ENCODE measurements at places on chromosomes 5 and 9.

DNA sequence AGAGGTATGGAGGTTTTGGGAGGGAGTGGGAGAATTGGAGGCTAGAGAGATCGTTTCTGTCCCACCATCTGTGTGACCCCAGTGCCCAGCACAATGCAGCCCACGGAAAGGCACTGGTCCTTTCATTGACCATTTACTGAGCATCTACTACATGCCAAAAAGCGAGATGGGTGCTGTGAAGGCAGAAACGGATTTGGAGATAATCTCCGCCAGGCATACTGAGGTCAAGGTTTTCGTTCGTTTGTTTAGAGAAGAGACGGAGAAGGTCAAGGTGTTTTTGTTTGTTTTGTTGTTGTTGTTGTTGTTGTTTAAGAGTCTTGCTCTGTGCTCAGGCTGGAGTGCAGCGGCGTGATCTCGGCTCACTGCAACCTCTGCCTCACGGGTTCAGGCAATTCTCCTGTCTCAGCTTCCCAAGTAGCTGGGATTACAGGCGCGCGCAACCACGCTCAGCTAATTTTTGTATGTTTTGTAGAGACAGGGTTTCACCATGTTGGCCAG, 593 bp upstream of the ZBTB43 start:
- no peak for DNase-seq

DNA sequence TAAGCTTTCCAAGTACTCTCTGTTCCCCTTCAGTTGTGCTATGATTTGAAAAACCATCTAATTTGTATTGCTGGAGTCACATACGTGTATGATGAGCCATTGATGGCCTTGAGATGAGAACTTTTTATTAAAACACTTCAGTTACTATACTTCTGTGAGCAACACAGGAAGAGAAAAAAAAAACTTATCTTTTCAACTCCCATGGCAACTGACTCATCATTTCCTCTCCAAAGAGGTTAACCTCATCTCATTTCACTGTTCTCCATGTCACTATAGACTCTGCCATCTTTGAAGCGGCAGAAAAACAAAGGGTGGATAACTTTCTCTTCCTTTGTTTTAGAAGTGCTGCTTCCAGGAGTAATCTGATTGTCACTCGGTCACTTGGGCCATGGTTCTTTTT, 104.3 kb upstream of the PCSK1 start:
- DNase-seq: no peak

DNA sequence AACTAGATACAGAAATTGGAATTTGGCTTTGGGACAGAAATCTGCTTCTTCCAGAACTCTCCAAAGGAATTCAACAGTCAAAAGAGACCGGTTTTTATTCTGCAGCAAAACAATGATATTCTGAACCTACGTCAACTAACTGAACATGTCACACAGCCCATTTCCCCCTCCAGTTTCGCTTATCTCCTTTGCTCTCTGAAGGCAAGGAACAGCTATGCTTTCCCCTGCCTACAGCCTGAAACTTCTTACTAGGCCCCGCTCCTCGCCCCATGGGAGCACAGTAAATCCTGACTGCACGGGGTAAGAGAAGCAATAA, 488 bp downstream of the SKIC3 start:
- DNase-seq: no peak

- no peak for DNase-seq
These were observed 3.6 kb upstream of the ZNF131 start for GRCh38 chr5:43117092-43117491.

GRCh38 chr9:83932011-83932410, 10.8 kb upstream of the KIF27 start:
- DNase-seq: no peak

- DNase-seq: no peak
These were observed 536 bp downstream of the SLC27A4 start for GRCh38 chr9:128340691-128341434.

GRCh38 chr5:146005723-146006122, 69.3 kb downstream of the SH3RF2 start:
- no peak for DNase-seq

DNA sequence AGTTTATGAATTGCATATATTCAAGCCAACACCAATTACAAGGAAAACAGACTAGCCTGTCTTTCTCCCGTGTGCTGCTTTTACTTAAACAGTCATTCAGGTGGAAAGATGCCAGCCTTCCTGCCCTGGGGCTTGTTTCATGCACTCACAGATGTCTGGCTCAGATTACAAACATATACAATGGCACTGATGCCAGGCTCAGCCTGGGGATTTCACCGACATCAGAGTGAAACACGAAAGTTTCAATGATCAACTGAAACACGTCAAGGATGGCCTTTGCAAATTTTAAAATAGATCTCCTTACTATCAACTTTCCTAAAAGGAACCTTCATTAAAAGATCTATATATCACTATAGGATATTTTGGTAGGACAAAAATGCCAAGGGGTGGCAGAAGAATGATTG, 1576.5 kb downstream of the EFNA5 start:
- no peak for DNase-seq

DNA sequence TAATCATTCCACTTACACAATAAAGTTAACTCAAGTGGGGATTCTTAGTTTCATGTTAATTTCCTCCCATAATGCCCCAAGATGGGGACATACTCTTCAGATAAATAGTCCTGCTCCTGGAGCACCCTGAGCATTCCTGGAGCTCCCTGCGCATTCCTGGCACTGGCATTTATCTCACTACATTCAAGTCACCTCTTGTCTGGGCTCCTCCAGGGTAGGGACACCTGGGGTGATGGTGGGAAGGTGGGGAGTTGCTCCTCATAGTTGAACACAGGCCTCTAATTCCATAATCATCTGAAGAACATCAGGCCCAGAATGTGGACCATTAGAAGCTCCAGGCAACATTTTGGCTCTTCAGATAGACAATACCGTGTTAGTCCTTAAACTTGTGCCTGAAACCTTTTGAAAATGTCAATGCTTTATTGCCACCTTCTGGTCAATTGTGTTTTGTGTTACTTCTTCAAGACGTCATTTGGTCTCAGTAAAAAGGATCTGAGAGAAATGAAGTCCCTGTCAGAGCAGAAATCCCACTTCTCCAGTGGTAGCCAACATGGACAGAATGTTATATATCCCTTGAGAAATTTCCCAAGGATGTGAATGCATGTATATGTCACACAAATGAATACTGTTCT, 14.2 kb upstream of the AGGF1 start:
- no peak for DNase-seq

GRCh38 chr5:108531367-108532128, 149.7 kb upstream of the FBXL17 start:
- DNase-seq: no peak

- DNase-seq: no peak
These were observed 184.7 kb upstream of the TRPM3 start for GRCh38 chr9:71306134-71306533.

- no peak for DNase-seq
These were observed 35.8 kb upstream of the ATP10B start for GRCh38 chr5:160887780-160888179.

GRCh38 chr9:120713257-120714087, 798 bp downstream of the MEGF9 start:
- DNase-seq: no peak

DNA sequence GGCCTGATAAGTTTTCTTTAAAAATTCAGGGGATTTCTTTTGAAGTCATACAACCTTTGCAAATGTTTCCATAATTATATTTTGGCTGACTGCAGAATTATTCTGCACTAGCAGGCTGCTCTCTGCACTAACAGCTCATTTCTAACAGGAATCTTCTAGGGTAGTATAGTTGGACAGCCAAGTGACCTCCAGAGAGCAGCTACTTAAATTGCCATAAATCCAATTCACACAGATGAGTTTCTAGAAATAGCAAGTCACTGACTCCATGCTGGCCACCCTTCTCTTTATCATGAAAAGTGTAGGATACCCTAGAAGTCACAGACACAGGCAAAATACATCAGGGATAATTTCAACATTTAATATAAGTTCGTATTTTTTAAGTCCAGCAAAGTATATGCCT, 110.9 kb upstream of the TARS1 start:
- no peak for DNase-seq

- DNase-seq: no peak
These were observed 240.9 kb downstream of the GABRB2 start for GRCh38 chr5:161305601-161306000.

DNA sequence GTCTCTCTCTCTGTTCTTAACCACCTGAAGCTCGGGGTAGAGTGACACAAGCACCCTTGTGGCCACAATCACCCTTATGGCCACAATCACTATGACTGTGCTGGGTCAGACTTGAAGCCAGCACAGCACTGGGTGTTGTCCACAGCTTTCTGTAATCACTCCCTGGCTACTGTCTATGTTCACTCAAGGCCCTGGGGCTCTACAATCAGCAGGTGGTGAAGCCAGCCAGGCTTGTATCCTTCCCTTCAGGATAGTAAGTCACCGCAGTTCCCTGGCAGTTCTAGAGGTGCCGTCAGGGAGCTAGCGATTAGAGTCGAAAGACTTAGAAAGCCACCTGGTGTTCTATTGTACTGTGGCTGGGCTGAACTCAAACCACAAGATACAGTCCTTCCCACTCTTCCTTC, 44.2 kb downstream of the GDA start:
- no peak for DNase-seq

DNA sequence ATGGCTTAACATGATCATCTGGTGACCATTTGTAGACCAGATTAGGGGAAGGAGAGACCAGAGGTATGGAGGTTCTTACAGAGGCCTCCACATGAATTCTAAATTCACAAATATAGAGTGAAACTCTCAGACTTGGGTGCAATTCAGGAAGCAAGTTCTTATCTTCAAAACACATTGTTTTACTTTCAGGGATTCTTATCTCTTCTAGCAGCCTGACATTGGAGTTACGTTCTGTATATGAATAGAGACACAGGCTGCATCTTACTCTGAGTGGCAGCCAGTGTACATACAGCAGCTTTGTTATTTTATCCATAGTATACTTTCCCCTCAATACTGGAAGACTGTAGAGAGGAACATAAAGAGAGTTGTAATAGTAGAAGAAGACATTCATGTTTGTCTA, 1331.7 kb upstream of the WWC1 start:
- DNase-seq: no peak

GRCh38 chr5:169811680-169812079, 168.6 kb downstream of the INSYN2B start:
- DNase-seq: no peak

GRCh38 chr5:67032921-67033664, 163.5 kb downstream of the CD180 start:
- no peak for DNase-seq

DNA sequence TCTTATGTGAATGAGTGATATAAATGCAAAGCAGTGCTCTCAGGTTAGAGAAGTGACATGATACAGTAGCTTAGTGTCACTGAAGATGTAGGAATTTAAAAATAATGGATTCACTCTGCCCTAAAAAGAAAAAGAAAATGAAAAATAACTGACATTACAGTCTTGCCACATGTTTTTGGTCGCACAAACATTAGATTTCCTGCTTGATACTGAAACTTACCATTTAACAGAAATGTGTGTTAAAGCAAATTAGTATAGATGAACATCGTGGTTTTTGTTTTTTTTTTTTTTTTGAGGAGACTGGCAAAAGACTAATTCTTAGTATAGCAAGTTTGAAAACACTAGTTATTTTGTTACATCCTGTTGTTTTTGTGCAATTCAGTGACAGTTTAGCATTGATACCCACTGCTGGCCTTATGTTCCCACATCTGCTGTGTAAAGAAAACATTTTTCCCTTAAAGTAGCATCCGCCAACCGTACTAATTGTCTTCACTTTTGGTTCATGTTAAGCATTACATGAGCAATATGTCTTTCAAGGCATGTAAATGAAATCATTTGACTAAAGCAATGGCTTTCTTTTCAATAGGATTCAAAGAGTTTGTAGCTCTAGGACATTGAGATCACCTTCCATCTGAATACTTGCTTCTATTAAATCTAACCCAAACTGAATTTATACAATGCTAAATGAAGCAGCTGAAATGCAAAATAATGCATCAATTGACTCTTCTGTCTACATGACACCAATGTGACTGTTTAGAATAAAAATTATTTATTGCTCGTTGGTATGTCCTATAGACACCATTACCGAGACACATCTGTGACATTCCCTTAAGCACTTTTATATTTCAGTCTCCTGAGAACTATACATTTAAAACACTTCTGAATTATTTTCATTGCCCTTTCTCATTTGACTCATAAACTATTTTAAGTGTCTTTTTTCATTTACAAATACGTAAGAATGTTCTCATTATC, 859.1 kb downstream of the MAT2B start:
- no peak for DNase-seq

GRCh38 chr9:87677776-87678587, 47.9 kb upstream of the CTSL start:
- no peak for DNase-seq

- DNase-seq: no peak
These were observed 151.1 kb downstream of the ARL15 start for GRCh38 chr5:54159153-54159892.

DNA sequence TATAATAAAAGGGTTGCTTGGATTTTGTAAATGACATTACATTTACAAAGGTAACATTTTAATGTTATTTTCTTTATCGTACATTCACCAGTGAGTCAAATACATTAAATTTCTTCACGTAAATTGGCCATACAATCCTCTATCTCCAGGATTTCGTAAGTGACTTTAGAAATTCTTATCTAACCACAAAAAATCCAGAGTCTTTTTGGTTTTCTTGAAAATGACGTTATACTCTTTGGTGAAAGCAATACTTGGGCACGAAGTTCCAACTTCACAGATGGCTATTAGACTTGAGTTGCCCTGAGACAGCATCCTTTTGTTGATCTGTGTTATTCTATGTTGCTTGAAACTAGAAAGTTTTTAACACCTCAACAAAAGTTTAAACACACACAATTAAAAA, 87.4 kb upstream of the CDH10 start:
- no peak for DNase-seq

DNA sequence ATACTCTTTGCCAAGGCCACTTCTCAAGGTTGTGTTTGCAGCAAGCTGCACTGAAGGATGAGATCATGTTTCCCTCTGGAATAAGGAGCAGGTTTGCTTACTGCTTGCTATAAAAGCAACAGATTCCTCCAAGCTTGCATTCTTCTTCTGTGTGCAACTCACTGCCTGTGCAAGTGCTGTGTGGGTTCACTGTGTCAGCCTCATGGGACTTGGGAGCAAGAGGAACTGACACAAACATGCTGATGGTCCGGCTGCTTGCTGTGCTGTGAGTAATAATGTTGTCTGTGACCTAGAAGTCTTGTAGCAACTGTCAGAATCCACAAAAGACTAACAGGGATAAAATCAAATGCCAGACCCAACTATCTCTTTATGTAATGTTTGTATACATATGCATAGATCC, 33.6 kb upstream of the SHC3 start:
- DNase-seq: no peak
